Daoy (cell line): ENCODE measurements at places on chromosomes 11 and 22. TPM values are rescaled to one million over a fixed set of nuclear protein-coding genes. Genes with fewer than 3 reads are reported as not detected.

The KIAA1671 gene
- 3.1 and 5.5 TPM in 2 replicates for total RNA-seq

The KRTAP5-11 gene
- total RNA-seq = not detected in 2 replicates

The YPEL1 gene
- total RNA-seq = 0.86 and 1.9 TPM in 2 replicates

The TH gene
- total RNA-seq = not detected in 2 replicates

The C1QTNF4 gene
- not detected in 2 replicates for total RNA-seq

The ACRV1 gene
- total RNA-seq = 1.4 TPM in 1 of 2 replicates, not detected in the other

The UCP3 gene
- total RNA-seq = 2.0 and 9.0 TPM in 2 replicates

The KCTD14 gene
- 8.4 and 9.9 TPM in 2 replicates for total RNA-seq

The ARHGAP32 gene
- 2.8 and 5.9 TPM in 2 replicates for total RNA-seq

The CCDC88B gene
- 1.7 and 2.1 TPM in 2 replicates for total RNA-seq

The CBLIF gene
- not detected in 2 replicates for total RNA-seq

The APOL5 gene
- total RNA-seq = 0.69 TPM in 1 of 2 replicates, not detected in the other
